Heart right ventricle (tissue), 16 donors: ENCODE measurements at places on chromosomes 7 and 10.

- H3K27me3 ChIP-seq = no peaks in the 10 kb centered on the region
- no peak overlapping the region for H3K27ac ChIP-seq
These were observed 162.4 kb upstream of the MDFIC start for GRCh38 chr7:114759347-114760062.

DNA sequence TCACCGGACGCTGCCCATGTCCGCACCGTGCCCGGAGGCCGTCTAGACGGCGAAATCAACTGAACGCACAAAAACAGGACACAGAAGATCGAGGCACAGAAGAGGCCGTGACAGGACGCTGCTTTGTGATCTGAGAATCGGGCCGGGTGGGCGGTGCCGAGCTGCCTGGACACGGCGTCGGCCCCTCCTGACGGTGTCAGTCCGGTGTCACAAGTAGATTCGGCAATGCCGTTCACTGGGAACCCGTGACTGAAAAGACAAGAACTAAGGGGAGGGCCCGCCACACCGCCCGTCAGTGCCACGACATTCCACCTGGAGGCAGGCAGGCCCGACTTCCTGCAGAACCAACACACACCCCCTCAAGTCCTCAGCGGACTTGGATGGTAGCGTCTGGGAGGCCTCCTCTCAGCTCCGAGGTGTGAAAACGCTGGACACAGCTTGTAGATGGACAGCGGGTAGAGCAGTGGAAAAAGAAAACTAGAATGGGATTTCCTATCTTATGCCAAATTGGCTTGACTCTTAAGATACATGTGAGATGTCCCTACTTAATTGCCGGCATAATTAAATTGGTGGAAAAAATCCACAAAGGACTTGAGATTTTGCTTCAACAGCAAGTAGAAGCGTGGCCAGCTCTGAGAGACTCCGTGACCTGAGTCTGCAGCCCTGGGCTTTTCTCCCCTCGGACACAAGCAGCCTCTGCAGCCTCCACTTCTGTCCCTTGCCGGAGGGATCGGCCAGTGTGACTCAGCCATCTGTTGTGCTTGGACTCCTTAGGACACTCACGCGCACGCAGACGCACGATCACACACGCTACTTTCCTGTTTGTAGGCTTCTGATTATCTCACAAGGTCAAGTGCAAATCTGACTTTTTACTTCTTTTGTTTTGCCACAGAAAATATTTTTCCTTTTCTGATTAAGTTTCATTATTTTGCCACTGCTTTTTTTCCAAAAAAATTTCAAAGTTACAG, 269.0 kb downstream of the DIP2C start:
- H3K27ac ChIP-seq = no peak overlapping the region
- no peaks in the 10 kb centered on the region for H3K36me3 ChIP-seq
- H3K27me3 ChIP-seq = no peaks in the 10 kb centered on the region

GRCh38 chr10:88017781-88018180, 154.4 kb downstream of the PTEN start:
- H3K4me1 ChIP-seq = no peaks in the 10 kb centered on the region
- no peak overlapping the region for H3K27ac ChIP-seq
- H3K36me3 ChIP-seq = no peaks in the 10 kb centered on the region
- no peak for DNase-seq

- H3K4me3 ChIP-seq = no peak overlapping the region
- no peaks in the 10 kb centered on the region for H3K27me3 ChIP-seq
- peaks cover 86% of the 10 kb centered on the region for H3K4me1 ChIP-seq
- DNase-seq = no peak
- no peaks in the 10 kb centered on the region for H3K36me3 ChIP-seq
- peak overlapping the region; percentile 95 for H3K27ac ChIP-seq
These were observed 30.2 kb downstream of the WBP1L start for GRCh38 chr10:102773986-102774385.

- H3K36me3 ChIP-seq = no peaks in the 10 kb centered on the region
- H3K4me3 ChIP-seq = no peak overlapping the region
- H3K27ac ChIP-seq = no peak overlapping the region
- H3K27me3 ChIP-seq = no peaks in the 10 kb centered on the region
- DNase-seq = no peak
These were observed 2.0 kb downstream of the MYOZ1 start for GRCh38 chr10:73639286-73639685.

DNA sequence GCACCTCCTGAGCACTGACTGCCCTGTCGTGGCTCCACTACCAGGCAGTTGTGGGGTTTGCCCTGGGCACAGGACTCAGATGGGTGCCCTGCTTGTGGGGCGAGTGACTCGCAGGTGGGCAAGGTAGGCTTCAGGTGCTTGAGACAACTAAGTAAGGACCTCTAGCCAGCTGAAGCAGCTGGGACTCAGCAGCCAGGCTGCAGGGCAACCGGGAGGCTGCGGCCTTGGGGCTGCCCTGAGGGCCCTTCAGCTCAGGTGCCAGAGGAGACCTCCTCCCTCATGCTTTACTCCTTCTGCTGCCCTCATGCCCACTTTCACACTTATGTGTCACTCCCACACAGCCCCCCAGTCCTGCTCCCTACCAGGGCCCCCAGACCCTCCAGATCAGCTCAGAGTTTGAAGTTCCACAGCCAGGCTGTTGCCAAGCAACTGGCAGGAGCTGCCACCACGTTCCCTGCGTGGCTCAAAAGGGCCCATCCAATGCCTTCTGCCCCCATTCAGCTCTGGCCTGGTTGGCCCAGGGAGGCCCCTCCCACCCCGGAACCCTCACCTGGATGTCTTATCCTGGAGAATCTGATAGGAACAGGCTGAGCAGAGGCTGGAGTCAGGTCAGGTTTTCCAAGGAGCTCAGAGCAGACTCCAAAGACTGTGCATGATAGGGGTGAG, 10.0 kb downstream of the TLX1 start:
- no peak overlapping the region for H3K4me3 ChIP-seq
- H3K27me3 ChIP-seq = peaks cover 100% of the 10 kb centered on the region
- peaks cover 25% of the 10 kb centered on the region for H3K4me1 ChIP-seq
- H3K36me3 ChIP-seq = no peaks in the 10 kb centered on the region
- no peak overlapping the region for H3K27ac ChIP-seq

DNA sequence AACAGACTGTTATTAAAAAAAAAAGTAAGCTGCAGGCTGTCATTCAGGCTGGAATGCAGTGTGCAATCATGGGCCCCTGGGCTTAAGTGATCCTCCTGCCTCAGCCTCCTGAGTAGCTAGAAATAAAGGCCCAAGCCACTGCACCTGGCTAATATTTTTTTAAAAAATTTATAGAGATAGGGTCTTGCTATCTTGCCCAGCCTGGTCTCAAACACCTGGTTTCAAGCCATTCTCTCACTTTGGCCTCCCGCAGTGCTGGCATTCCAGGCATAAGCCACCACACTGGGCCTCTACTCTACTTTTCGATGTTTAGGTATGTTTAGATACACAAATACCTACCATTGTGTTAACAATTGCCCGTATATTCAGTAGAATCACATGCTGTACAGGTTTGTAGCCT, 270.4 kb upstream of the PRKCQ start:
- H3K27ac ChIP-seq = no peak overlapping the region
- peaks cover 4% of the 10 kb centered on the region for H3K27me3 ChIP-seq
- no peaks in the 10 kb centered on the region for H3K4me1 ChIP-seq
- no peak overlapping the region for H3K4me3 ChIP-seq

DNA sequence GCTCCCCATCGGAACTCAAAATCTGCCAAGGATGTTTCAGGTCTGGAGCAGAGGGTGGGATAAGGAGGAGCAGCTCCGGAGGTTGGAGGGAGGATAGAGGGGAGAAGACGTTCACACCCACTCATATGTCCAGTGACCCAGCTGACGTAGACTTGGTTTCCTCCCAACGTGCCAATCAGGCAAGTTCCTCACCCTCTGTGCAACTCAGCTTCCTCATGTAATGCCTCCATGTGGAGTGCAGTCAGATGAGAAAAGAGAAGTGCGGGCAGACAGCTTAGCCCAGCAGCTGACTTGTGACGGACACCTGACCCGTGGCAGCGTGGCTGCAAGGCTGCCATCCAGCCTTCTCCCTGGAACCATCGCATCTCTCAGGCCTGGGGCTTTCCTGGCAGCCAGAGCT, 86.8 kb downstream of the NPTX2 start:
- H3K27me3 ChIP-seq = peaks cover 12% of the 10 kb centered on the region
- no peak overlapping the region for H3K4me3 ChIP-seq
- no peaks in the 10 kb centered on the region for H3K36me3 ChIP-seq

DNA sequence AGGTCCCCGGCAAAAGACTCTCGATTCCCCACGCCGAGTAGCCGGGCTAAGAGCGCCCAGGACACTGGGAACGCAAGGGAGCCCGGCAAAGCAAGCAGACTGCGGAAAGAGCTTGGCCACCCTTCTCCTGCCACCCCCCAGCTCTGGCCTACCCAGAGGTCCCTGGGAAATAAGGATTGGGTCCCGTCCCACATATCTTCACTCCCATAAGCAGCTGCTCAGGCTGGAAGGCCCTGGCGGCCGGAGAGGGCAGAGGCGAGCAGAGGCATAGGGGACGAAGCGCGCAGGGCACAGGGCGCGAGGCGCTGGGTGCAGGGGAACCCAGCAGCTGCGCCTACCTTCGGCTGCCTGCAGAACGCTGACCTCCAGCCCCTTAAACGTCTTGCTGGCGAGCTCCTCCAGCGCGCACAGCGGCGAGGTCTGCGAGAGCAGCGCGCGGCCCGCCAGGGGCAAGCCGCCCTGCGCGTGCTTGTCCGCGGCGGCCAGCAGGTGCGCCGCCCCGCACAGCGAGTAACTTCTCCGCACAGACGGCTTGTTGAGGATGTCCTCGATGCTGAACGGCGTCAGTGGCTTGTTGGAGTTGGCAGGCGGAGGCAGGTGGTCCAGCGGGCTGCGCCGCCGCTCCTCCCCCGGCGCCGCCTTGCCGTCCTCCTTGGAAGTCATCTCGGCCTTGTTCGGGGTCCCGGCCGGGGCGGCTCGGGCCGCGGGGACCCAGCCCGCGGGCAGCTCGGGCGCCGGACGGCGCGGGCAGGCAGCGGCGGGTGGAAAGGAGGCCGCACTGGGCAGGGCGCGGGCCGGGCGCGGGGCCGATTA, 904 bp downstream of the LBX1 start:
- no peak overlapping the region for H3K27ac ChIP-seq
- H3K4me3 ChIP-seq = no peak overlapping the region
- H3K36me3 ChIP-seq = no peaks in the 10 kb centered on the region
- no peak for DNase-seq

DNA sequence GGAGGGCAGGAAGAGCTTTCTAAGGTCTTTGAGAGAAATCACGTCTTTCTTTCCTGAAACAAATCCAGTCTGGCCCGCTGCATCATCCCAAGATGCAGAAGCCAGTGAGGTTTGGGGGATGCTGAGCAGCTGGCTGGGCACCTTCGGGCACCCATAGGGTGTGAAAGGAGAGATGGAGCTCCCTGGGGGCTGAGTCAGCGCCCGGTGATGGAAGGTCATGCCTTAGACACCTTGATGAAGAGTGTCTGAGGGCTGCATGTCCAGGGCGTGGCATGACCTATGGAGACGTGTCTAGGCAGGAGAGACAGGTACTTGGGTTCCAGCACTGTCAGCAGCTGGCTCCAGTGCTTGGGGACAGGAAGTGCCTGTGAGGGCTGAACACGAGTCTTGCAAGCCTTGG, 88.3 kb downstream of the GOLGA7B start:
- no peak overlapping the region for H3K4me3 ChIP-seq
- no peaks in the 10 kb centered on the region for H3K4me1 ChIP-seq
- DNase-seq = no peak
- no peak overlapping the region for H3K27ac ChIP-seq

GRCh38 chr10:92024700-92025099, 101.1 kb downstream of the BTAF1 start:
- no peak overlapping the region for H3K4me3 ChIP-seq
- H3K36me3 ChIP-seq = no peaks in the 10 kb centered on the region
- no peaks in the 10 kb centered on the region for H3K4me1 ChIP-seq
- DNase-seq = no peak
- H3K27ac ChIP-seq = no peak overlapping the region

DNA sequence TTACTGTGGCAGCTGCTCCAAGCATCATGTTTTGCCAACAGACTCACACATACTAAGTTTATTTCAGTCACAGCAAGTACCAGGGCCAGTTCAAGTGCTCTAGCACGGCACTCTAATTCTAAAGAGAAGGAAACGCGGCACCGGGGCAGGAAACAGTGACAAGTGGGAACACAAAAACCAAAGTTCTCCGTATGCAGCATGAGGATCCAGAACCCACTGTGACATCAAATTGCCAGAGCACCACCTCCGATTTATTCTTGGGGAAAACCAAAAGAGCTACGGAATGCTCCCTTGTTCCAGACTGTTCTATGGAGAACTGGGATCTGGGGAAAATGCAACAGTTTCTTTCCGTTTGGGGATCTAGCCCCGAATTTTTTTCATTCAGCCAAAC, 448 bp upstream of the PTER start:
- no peaks in the 10 kb centered on the region for H3K27me3 ChIP-seq
- H3K4me3 ChIP-seq = peak overlapping the region; percentile 71
- H3K36me3 ChIP-seq = no peaks in the 10 kb centered on the region
- peak overlapping the region; percentile 80 for H3K27ac ChIP-seq

DNA sequence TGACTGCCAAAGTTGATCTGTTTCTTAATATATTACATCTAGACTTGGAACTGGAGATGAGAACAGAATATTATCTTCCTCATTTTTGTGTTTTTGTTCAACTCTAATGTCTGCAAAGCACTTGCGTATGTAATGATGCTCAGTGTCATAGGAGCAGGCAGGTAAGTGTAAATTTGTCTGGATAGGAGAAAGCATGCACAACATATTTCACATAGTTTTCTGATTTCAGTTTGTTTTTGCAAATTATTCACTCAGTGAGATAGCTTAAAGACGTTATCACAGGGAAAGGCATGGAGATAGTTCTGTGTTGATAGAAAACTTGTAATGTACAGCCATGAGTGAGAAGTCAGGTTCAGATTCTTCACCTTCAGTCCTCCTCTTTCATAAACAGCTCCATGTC, 84.8 kb downstream of the CFTR start:
- H3K36me3 ChIP-seq = no peaks in the 10 kb centered on the region
- no peak for DNase-seq
- H3K4me3 ChIP-seq = no peak overlapping the region
- no peaks in the 10 kb centered on the region for H3K4me1 ChIP-seq
- H3K27me3 ChIP-seq = no peaks in the 10 kb centered on the region
- H3K27ac ChIP-seq = no peak overlapping the region

- H3K36me3 ChIP-seq = no peaks in the 10 kb centered on the region
These were observed 940 bp upstream of the PSD start for GRCh38 chr10:102419269-102420180.
